Progenitor cell of endocrine pancreas (in vitro differentiated cells): ENCODE measurements at places on chromosomes 3 and 15. TPM values are rescaled to one million over a fixed set of nuclear protein-coding genes. Genes with fewer than 3 reads are reported as not detected.

CPEB1 gene
- total RNA-seq = 0.60 and 0.80 TPM in 2 replicates

P4HTM gene
- 45.3 and 48.4 TPM in 2 replicates for total RNA-seq

CPN2 gene
- not detected in 2 replicates for total RNA-seq

HRG gene
- not detected in 2 replicates for total RNA-seq

LEKR1 gene
- 2.4 and 4.1 TPM in 2 replicates for total RNA-seq

C2CD4A gene
- total RNA-seq = 0.17 and 0.20 TPM in 2 replicates

SHC4 gene
- total RNA-seq = 0.36 and 0.47 TPM in 2 replicates

GCNT3 gene
- total RNA-seq = 4.6 and 5.6 TPM in 2 replicates

MAP2K1 gene
- 28.6 TPM in 2 replicates for total RNA-seq

PCLAF gene
- total RNA-seq = 25.0 and 33.7 TPM in 2 replicates

DNA sequence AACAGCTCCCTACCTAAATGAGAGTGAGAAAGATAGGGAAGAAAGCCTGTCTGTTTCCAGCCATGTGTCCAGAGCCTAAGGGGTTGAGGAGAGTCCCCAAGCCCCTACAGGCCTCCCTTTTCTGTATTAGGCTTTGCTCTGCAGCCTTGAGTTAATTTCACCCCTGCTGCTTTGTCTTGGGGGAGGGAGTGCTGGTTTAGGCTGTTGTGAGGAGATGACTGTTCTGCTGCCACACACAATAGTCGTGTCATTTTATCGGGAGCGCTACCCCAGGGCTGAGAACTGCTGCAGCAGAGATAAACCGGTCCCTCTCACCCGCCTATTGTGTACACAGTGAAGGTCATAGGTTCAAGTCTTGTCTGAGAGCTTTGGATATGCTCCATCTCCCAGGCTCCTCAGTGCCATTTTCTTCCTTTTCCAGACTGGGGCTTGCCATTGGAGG is 1.4 kb downstream of the ZNF609 start:
- DNase-seq = no peak
- no peaks in the 10 kb centered on the region for H3K36me3 ChIP-seq
- no peaks in the 10 kb centered on the region for H3K27me3 ChIP-seq
- peak overlapping the region; percentile 92 for H3K27ac ChIP-seq
- H3K4me1 ChIP-seq = peaks cover 70% of the 10 kb centered on the region

- peak overlapping the region; percentile 97 for H3K4me3 ChIP-seq
- H3K4me1 ChIP-seq = peaks cover 32% of the 10 kb centered on the region
- DNase-seq = no peak
- no peaks in the 10 kb centered on the region for H3K27me3 ChIP-seq
- H3K27ac ChIP-seq = peak overlapping the region; percentile 92
Observed at GRCh38 chr3:196942915-196943277, 568 bp upstream of the NCBP2 start.

- no peak for DNase-seq
- H3K27me3 ChIP-seq = no peaks in the 10 kb centered on the region
- no peak overlapping the region for H3K4me3 ChIP-seq
- no peak overlapping the region for H3K27ac ChIP-seq
- no peaks in the 10 kb centered on the region for H3K36me3 ChIP-seq
Observed at GRCh38 chr3:45566196-45566595, 28.4 kb upstream of the LIMD1 start.

DNA sequence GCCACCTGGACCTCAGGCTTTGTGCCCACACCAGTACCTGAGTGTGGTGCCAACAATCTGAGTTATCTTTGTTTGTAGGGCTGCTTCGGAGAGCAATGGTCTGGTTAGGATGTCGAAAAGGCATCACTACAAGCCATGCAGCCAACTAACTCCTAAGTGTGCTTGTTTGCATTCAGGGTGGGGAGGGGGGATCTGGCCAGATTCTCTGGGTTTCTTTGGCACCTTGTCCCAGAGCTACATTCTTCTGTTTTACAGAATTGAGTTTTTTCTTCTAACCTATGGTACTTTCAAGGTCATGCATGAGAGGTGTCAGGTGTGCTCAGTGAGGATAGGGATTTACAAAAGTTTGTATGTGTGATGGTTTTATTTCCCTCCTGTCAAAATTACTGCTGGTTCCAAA is 391.4 kb upstream of the RARB start:
- H3K4me3 ChIP-seq = no peak overlapping the region
- no peaks in the 10 kb centered on the region for H3K36me3 ChIP-seq
- no peaks in the 10 kb centered on the region for H3K27me3 ChIP-seq
- no peak for DNase-seq
- peaks cover 19% of the 10 kb centered on the region for H3K4me1 ChIP-seq

GRCh38 chr3:52313774-52314188 is 2.3 kb upstream of the DNAH1 start:
- no peak for DNase-seq
- H3K4me1 ChIP-seq = peaks cover 6% of the 10 kb centered on the region
- no peak overlapping the region for H3K27ac ChIP-seq
- H3K4me3 ChIP-seq = no peak overlapping the region

- H3K27me3 ChIP-seq = peaks cover 2% of the 10 kb centered on the region
- H3K4me3 ChIP-seq = no peak overlapping the region
- no peak overlapping the region for H3K27ac ChIP-seq
- no peaks in the 10 kb centered on the region for H3K36me3 ChIP-seq
- DNase-seq = no peak
- no peaks in the 10 kb centered on the region for H3K4me1 ChIP-seq
Observed at GRCh38 chr15:84009616-84010015, 226.0 kb upstream of the GOLGA6L4 start.

DNA sequence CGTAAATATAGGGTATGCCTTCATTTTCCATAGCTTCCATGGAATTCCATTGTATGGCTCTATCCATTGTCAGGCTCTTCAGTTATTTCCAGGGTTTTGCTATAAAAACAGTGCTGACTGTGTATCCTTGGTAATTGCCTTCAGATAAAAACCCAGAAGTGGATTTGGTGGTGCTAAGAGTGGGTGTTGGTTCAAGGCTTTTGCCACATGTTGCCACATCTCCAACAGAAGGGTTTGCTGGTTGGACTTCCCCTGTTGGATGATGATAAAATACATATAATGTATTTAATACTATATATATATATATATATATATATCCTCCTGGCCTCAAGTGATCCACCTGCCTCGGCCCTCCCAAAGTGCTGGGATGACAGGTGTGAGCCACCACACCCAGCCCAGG is 97.8 kb downstream of the FLNB start:
- H3K27me3 ChIP-seq = no peaks in the 10 kb centered on the region
- H3K4me3 ChIP-seq = no peak overlapping the region
- peaks cover 41% of the 10 kb centered on the region for H3K36me3 ChIP-seq

DNA sequence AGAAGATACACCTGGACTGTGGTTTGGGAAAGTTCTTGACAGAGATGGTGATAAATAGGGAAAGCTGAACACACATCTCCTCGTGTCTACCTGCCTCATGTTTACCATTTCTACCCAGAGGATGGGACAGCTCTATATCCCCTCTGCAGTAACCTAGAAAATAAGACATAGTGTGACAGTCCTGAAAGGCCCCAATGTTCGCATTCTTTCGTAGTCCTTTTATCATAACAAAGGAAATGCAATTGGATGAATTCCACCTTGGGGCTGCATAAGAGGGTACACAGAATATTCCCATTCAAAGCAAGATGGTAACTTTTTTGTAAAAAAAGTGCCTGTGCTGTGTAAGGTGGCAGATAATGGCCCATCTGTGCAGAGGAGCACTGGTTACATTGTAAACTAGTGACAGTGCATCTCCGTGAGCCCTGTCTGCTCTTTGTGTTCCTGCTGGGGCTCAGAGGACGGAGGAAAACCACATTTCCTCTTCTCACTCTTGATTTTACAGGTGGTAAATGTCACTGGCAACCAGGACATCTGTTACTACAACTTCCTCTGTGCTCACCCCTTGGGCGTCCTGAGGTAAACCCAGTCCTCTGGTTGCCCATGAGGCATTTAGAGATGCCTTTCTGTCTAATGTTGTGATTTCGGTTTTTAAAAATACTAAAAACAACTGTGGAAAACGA is 74.3 kb downstream of the SIDT1 start:
- no peaks in the 10 kb centered on the region for H3K36me3 ChIP-seq
- no peak overlapping the region for H3K27ac ChIP-seq
- H3K4me3 ChIP-seq = no peak overlapping the region
- H3K4me1 ChIP-seq = no peaks in the 10 kb centered on the region
- H3K27me3 ChIP-seq = no peaks in the 10 kb centered on the region
- no peak for DNase-seq

DNA sequence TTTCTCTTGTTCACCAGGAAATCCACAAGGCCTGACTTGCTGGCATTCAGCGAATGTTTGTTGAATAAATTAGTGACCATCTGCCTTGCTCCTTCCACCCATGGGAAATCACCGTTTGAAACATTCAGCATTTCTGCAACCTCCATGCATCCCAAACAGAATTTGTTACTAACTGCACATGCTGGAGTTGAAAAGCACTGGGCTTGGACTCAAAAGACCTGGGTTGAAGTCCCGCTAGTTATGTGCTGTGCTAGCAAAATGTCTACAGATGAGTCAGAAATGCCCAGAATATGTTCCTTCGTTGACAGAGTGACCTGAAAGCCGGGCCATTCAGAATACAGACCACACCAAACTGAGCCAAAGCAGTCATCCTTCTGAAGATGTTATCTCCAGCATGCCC is 144.6 kb downstream of the ALDH1A2 start:
- no peak overlapping the region for H3K27ac ChIP-seq
- H3K27me3 ChIP-seq = peaks cover 12% of the 10 kb centered on the region
- H3K4me1 ChIP-seq = no peaks in the 10 kb centered on the region
- DNase-seq = no peak
- no peak overlapping the region for H3K4me3 ChIP-seq
- H3K36me3 ChIP-seq = no peaks in the 10 kb centered on the region

GRCh38 chr15:85543741-85544155 is 163.3 kb downstream of the AKAP13 start:
- no peak overlapping the region for H3K27ac ChIP-seq
- DNase-seq = no peak
- no peaks in the 10 kb centered on the region for H3K27me3 ChIP-seq
- peaks cover 41% of the 10 kb centered on the region for H3K4me1 ChIP-seq
- H3K4me3 ChIP-seq = no peak overlapping the region
- peaks cover 10% of the 10 kb centered on the region for H3K36me3 ChIP-seq

DNA sequence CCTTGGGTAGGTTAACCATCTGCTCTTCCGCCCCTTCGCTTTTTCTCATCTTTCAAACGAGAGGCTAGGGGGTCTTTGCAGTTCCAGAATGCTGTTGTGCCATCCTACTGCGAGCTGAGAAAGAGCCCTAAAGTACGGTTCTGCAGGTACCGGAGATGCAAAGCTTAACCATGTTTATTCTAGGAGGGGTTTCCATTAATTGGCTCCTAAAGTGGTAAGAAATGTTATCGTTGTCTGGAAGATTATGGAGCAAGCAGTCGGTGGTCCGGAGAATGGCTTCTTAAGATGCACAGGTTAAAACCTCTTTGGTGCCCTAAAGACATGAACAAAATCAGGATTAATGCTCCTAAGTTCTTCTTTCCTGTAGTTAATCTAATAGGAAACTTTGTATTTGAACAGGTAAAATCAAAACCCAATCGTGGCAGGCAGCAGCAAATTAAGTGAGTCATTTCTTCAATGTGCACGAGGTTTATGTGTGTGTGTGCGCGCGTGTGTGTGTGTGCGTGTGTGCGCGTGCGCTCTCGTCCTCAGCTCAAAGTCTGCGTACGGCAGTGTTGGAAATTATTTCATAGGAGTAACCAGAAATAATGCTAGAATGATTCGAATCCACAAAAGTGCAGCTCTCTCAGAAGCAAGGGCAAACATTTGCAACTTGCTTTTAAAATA is 772 bp downstream of the FAM81A start:
- H3K36me3 ChIP-seq = no peaks in the 10 kb centered on the region
- H3K27me3 ChIP-seq = peaks cover 79% of the 10 kb centered on the region
- H3K4me1 ChIP-seq = peaks cover 10% of the 10 kb centered on the region
- H3K27ac ChIP-seq = no peak overlapping the region

- H3K4me3 ChIP-seq = no peak overlapping the region
- H3K36me3 ChIP-seq = no peaks in the 10 kb centered on the region
- no peaks in the 10 kb centered on the region for H3K27me3 ChIP-seq
- H3K27ac ChIP-seq = no peak overlapping the region
- peaks cover 3% of the 10 kb centered on the region for H3K4me1 ChIP-seq
Observed at GRCh38 chr3:35223632-35224394, 415.5 kb upstream of the ARPP21 start.

- H3K27me3 ChIP-seq = no peaks in the 10 kb centered on the region
- peaks cover 1% of the 10 kb centered on the region for H3K4me1 ChIP-seq
- H3K27ac ChIP-seq = no peak overlapping the region
- DNase-seq = no peak
- peaks cover 5% of the 10 kb centered on the region for H3K36me3 ChIP-seq
- no peak overlapping the region for H3K4me3 ChIP-seq
Observed at GRCh38 chr15:35095941-35096340, 10.8 kb upstream of the NANOGP8 start.

GRCh38 chr3:61645148-61645547 is 83.8 kb downstream of the PTPRG start:
- peaks cover 28% of the 10 kb centered on the region for H3K36me3 ChIP-seq
- peaks cover 4% of the 10 kb centered on the region for H3K4me1 ChIP-seq
- no peak overlapping the region for H3K4me3 ChIP-seq

GRCh38 chr3:52054661-52055511 is 1.5 kb downstream of the DUSP7 start:
- H3K27me3 ChIP-seq = peaks cover 9% of the 10 kb centered on the region
- peaks cover 7% of the 10 kb centered on the region for H3K4me1 ChIP-seq
- peaks cover 6% of the 10 kb centered on the region for H3K36me3 ChIP-seq
- DNase-seq = no peak
- peak overlapping the region; percentile 81 for H3K4me3 ChIP-seq

- no peaks in the 10 kb centered on the region for H3K27me3 ChIP-seq
- peaks cover 7% of the 10 kb centered on the region for H3K4me1 ChIP-seq
- no peak overlapping the region for H3K4me3 ChIP-seq
- no peak for DNase-seq
- no peaks in the 10 kb centered on the region for H3K36me3 ChIP-seq
- no peak overlapping the region for H3K27ac ChIP-seq
Observed at GRCh38 chr3:59052803-59053411, 3.1 kb upstream of the CFAP20DC start.

DNA sequence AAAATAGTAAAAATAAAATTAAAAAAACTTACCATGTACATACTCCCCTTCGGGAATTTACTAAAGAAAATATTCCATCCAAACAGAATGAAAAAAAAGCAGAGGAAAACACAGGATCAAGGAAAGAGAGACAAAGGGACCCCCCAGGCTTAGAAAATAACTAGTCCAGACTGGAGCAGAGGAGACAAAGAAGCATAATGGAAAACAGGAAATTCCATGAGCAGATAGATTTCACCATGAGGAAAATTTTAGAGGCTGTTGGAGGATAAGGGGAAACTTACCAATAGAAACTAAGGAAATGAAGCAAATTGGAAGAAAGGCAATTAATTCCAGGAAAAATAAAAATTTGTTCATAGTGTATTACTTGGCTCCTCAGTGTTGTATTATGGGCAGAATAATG is 36.7 kb downstream of the SLC27A2 start:
- H3K27me3 ChIP-seq = no peaks in the 10 kb centered on the region
- H3K4me1 ChIP-seq = peaks cover 16% of the 10 kb centered on the region
- H3K4me3 ChIP-seq = no peak overlapping the region
- DNase-seq = no peak

GRCh38 chr3:71640331-71640983 is 56.9 kb upstream of the FOXP1 start:
- no peak overlapping the region for H3K4me3 ChIP-seq
- peaks cover 13% of the 10 kb centered on the region for H3K27me3 ChIP-seq
- no peak overlapping the region for H3K27ac ChIP-seq
- no peaks in the 10 kb centered on the region for H3K36me3 ChIP-seq

- no peaks in the 10 kb centered on the region for H3K27me3 ChIP-seq
- DNase-seq = peak; percentile 11
- peaks cover 5% of the 10 kb centered on the region for H3K4me1 ChIP-seq
- no peak overlapping the region for H3K27ac ChIP-seq
- no peak overlapping the region for H3K4me3 ChIP-seq
Observed at GRCh38 chr3:163622384-163622783, 1455.9 kb downstream of the SI start.

GRCh38 chr3:71803248-71803647 is 18.3 kb upstream of the PROK2 start:
- H3K36me3 ChIP-seq = no peaks in the 10 kb centered on the region
- DNase-seq = no peak
- H3K4me3 ChIP-seq = no peak overlapping the region
- H3K27me3 ChIP-seq = peaks cover 13% of the 10 kb centered on the region
- no peak overlapping the region for H3K27ac ChIP-seq
